ENCODE measurements at places on chromosomes 16 and 17.

GRCh38 chr16:73878611-73879010 lies 418.0 kb upstream of the PSMD7 start:
- DNase-seq, result peak; percentile 37

DNA sequence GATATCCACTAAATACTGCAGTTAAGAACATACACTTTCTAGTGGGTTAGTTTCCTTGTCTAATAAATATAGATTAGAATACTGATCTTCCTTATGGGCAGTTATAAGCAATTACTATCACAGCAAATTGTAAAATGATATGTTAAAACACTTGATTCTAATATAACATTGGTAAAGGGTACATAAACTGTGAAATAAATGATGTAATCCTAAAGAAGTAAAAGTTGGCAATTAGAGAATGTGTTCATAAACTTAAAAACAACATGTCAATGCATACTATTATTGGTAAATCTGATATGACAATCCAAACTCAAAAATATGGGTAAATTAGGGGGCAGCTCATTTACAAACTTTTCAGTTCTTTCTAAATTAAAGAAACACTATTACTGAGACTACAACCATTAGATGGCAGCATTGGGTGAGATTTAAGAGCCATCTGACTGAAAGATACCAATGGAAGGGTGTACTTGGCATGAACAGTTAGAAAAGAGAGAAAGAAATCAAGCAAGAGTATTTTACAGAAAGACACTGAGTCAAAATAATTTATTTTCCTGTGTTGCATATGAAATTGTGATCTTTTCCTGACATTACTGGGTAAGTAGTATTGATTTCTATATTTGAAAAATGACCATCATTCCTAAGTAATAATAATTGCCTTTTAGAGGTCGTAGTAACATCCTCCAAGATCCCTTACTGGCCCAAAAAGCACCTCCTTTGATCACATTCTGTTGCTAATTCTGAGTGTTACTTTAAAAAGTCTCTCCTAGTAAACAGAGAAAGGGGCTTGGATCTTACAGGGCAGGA lies 119.6 kb downstream of the SPAG9 start:
- peak; percentile 19 for DNase-seq

GRCh38 chr17:77459018-77459755 lies 318.4 kb downstream of the SEC14L1 start:
- DNase-seq, result no peak

DNA sequence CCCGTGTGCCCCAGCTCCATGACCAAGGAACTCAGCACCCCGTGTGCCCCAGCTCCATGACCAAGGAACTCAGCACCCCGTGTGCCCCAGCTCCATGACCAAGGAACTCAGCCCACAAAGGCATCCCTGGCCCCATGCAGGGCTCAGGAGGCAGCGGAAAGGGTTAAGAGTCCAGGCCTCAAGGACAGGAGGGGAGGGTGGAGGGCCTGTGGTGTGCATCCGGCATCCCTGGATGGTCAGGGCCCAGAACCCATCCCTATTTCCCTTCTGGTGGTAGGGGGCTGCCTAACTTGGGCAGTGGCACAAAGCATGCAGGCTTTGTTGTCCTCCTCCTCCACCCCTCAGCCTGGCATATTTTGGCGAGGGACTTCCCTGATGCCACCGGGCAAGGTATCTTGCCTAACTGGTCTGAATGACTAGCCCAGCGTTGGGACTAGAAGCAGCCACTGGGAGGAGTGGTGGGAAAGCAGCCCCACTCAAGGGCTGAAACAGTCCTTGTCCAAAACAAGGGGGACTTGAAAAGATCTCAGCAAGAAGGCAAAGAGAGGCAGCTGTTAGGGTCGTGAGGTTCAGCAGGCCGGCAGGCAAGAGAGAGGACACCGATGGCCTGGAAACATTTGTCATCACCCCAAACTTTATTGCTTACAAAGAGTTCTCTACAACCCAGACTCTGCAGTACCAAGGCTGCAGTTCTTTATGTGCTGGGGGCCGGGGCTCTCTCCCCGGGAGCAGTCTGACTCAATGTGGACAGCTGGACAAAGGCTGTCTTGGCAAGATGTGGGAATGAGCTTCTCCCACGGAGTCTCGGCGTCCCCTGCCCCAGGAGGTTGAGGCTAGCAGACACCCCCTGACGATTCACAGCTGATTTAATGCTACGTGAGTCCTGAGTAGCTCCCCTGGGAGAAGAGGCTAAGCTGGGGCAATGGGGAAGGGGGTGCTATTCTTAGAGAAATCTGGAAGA lies 902 bp upstream of the SPATA32 start:
- no peak for DNase-seq

DNA sequence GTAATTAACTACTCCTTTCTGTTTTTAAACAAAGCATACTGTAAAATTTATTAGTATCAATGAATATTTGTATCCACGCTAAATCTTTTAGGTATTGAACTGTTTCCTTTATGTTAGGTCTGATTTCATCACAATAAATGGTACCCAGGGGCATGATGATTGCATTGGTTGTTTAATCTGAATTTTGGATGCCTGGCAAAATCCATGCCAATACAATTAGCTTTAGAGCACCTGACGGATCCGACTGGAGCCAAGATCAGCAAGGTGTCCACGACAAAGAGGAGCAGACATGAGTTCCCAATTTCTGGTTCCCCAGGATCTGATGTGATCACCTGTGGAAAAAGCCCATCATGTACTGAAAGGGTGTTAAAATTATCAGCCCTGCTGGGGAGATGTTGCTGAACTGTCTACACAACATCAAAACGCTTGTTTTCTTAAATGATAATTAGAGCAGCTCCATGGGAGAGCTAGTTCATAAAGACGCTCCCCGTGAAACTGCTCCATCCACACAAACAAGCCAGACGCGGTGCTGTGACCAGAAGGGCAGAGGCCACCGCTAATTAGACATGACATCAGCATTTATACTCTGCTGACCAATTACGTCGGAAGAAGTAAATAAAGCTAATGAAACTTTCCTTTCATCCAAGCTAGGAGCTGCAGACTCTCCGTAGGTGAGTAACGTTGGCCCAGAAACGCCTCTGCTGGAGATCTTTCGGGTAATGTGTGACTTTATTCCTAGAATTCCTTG lies 151.7 kb downstream of the CPPED1 start:
- DNase-seq, result no peak

DNA sequence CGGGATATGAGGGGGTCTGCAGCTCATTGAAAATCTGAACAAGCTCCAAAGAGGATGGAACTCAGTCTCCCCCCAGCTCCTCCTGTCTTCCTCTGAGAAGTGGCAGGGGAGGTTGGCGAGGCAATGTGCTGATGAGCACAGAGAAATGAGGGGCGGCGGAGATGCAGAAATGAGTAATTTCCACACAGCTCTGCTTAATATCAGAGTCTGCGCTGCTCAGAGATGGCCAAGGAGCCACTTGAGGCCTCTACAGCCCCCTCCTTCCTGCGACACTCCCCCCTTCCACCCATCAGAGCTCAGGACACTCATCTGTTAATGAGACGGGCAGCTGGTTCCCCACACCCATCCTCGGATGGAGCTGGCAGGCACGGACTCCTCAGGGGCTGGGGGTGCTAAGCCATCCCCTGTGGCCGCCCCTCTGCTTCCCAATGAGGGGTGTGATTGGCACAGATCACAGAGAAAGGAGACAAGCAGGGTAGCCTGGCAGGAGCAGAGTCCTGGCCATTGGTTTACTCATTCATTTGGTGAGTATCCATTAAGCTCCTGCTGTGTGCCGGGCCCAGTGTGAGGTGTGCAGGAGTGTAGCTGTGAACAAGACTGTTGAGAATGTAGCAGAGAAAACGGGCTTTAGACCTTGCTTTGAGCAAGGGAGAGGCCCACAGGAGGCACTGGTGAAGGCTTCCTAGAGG lies 12.7 kb upstream of the CRHR1 start:
- peak; percentile 58 for DNase-seq

GRCh38 chr16:88681709-88682451 lies 4.4 kb downstream of the SNAI3 start:
- no peak for DNase-seq

DNA sequence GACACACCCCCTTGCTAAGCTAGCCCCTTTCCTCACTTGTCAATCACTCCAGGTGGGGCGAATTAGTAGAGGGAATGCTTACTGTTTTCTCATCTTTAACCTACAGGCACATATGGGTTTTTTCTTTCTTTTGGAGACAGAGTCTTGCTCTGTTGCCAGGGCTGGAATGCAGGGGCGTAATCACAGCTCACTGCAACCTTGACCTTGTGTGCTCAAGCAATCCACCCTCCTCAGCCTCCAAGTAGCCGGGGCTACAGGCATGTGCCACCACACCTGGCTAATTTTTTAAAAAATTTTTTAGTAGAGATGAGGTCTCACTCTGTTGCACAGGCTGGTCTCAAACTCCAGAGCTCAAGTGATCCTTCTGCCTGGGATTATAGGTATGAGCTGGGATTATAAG lies 38.7 kb upstream of the RHBDL3 start:
- DNase-seq, result no peak

GRCh38 chr17:11668618-11669017 lies 70.3 kb downstream of the DNAH9 start:
- DNase-seq, result no peak

GRCh38 chr17:8436169-8436843 lies 622 bp downstream of the NDEL1 start:
- no peak for DNase-seq

- DNase-seq, result no peak
Measured at GRCh38 chr16:69513180-69513966, 52.4 kb upstream of the NFAT5 start.

DNA sequence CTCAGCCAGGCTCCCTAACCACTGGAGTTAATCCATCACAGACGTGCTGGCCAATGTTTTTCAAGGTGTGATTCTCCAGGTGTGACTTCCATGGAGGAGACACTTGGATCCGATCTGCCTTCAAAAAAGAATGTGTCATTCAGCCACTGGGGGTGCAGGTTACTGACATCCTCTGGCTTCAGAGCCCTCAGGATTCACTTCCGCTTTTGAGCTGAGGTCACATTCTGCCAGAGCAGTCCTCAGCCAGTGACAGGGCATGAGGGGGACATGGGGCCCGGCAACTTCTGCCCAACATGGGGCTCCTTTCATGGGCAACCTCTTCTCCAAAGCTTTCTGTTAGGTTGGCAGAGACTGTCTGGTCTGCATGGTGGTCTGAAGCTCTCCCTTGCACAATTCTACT lies 81.4 kb downstream of the GRIN2A start:
- no peak for DNase-seq

DNA sequence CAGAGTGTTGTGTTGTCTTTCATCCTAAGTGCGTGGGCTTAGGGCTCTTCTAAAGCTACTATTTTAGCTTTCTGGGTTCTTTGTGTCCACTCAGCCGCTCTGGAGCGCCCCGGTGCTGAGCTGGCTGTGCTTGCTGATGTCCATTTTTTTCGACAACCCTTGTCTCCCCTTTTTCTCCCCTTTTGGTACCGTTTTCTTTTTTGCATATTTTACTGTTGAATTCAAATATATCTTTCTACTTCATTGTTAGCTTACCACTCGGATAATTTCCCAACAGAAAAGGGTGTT lies 1.2 kb downstream of the SRRM2 start:
- DNase-seq, result no peak

- DNase-seq, result no peak
Measured at GRCh38 chr16:3214904-3215600, 19.9 kb downstream of the ZNF200 start.

GRCh38 chr17:78375401-78376151 lies 2.9 kb upstream of the PGS1 start:
- DNase-seq, result no peak

- DNase-seq, result no peak
Measured at GRCh38 chr17:35735036-35735805, 3.8 kb downstream of the RASL10B start.

- DNase-seq, result no peak
Measured at GRCh38 chr17:17462048-17462824, 14.6 kb upstream of the MED9 start.

DNA sequence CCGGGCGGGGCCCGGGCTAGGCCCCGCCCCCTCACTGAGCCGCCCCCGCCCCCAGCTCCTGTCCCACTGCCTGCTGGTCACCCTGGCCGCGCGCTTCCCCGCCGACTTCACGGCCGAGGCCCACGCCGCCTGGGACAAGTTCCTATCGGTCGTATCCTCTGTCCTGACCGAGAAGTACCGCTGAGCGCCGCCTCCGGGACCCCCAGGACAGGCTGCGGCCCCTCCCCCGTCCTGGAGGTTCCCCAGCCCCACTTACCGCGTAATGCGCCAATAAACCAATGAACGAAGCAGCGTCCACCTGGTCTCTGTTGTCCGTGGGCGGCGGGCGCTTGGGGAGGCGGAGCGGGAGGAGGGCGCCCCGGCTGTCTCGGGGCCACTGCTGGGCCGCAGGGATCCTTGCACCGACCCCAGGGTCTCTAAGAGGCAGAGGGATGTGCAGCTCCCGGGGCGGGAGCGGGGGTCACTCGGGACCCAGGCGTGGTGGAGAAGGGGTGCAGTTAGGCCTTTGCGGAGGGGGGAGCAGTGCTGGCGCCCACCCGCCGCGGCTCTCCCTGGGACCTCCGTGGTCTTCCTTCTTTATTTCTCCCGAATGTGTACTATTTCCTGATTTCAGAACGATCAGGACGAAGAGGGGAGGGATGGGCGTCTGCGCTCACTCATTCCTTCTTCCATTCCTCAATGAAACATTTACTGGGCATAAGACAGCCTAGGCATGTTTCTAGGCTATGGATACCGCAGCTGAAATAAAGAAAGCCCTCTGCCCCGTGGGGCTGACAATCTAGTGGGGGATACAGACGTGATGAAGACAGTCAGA lies 2.0 kb downstream of the HBZ start:
- peak; percentile 23 for DNase-seq

- DNase-seq, result no peak
Measured at GRCh38 chr16:11915114-11915643, 577 bp downstream of the GSPT1 start.

DNA sequence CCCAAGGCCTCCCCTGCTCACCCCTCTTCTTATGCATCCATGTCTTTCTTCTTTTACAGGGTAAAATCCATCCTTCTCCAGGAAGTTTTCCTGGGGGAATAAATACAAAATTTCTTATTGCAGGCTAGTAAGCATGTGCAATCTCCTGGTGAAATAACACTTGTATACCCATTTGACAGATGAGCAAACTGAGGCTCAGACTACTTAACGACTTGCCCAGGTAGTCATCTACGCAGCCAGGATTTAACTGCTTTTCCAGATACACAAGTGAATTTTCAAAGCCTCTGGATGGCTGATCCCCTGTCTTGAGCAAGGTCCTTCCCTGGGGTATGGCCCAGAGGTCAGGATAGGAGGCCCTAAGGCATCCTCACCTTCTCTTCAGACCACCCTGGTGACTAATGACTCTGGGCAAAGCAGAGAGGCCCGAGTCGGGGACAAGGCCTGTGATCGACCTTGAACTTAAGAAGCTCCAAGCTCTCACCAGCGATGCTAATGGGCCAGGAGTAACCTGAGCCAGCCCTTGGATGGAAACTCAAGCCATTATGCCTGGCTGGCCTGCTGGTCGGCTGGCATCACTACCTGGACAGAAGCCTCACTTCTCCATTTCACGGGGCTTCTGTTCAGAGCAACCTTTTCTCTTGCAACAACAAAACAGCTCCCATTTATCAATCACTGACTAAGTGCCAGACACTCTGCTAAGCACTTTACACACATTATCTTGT lies 33.1 kb downstream of the ZNF423 start:
- DNase-seq, result no peak

DNA sequence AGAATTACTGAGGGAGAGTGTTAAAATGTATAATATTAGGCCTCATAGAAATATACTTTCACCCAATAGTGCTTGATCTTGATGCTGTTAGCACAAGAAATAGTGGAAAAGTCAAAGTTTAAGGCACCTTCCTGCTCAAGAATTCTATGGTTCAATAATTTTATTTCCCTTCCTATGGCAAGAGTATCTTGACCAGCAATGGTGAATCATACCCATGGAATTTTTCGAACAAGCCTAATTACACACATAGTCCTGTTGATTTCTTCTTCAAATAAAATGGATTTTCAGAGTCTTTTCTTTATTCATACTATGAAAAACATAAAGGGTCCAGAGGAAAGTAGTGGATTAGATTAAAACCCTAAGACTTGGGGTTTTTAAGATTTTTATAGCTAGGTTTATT lies 810.6 kb downstream of the CDH11 start:
- no peak for DNase-seq
